A549 treated with RU486 at 1 μM for 4 hours (cell line): ENCODE measurements at places on chromosomes 2 and 18. TPM values are rescaled to one million over a fixed set of nuclear protein-coding genes. Genes with fewer than 3 reads are reported as not detected.

Gene MDH1B
- total RNA-seq, result 1.1 to 3.0 TPM (median 1.2 TPM) in 5 replicates

Gene SCN7A
- not detected in 5 replicates for total RNA-seq

Gene TMEM178A
- 0.10 to 0.20 TPM (median 0.15 TPM) in 3 of 5 replicates, not detected in the others for total RNA-seq

Gene IL1RL1
- total RNA-seq, result 0.90 to 1.2 TPM (median 1.0 TPM) in 5 replicates

Gene SCN9A
- total RNA-seq, result 2.5 to 5.7 TPM (median 5.2 TPM) in 5 replicates

Gene TEX261
- total RNA-seq, result 73.1 to 84.6 TPM (median 83.3 TPM) in 5 replicates

Gene YES1
- 10.9 to 31.3 TPM (median 24.3 TPM) in 5 replicates for total RNA-seq

Gene AOX1
- 2.8 to 3.8 TPM (median 3.6 TPM) in 5 replicates for total RNA-seq

Gene SERTAD2
- total RNA-seq, result 12.4 to 16.8 TPM (median 15.3 TPM) in 5 replicates

Gene EMX1
- total RNA-seq, result 0.27 TPM in 1 of 5 replicates, not detected in the others

Gene CWC22
- 8.7 to 17.2 TPM (median 12.1 TPM) in 5 replicates for total RNA-seq

Gene QPCT
- total RNA-seq, result 17.2 to 23.1 TPM (median 18.9 TPM) in 5 replicates

Gene LYG2
- 0.17 TPM in 1 of 5 replicates, not detected in the others for total RNA-seq

Gene CD8A
- total RNA-seq, result 0.21 to 0.34 TPM (median 0.32 TPM) in 5 replicates

Gene ACADL
- 0.09 to 0.18 TPM in 2 of 5 replicates, not detected in the others for total RNA-seq

Gene PLA2R1
- total RNA-seq, result 1.4 to 2.9 TPM (median 2.6 TPM) in 5 replicates

Gene ACMSD
- total RNA-seq, result not detected in 5 replicates
